Cerebellar nuclear complex (tissue), 1 donor: ENCODE measurements at places on chromosomes 7 and 10.

DNA sequence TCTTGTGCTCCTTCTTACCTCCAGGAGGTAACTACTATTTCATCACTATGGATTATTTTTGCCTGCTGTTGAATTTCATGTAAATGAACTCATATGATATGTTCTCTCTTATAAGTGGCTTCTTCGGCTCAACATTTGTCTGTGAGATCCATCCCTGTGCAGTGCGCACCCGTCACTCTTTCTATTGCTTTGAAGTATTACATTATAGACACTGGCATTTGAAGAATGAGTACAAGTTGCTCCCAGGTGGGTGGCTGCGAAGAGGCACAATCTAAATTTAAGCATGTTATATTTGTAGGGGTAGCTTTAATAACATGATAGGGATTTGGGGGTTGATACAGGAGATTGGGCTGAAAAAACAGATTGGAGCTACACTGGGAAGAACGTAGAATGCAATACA lies 809.7 kb downstream of the CCSER2 start:
- DNase-seq = no peak

DNA sequence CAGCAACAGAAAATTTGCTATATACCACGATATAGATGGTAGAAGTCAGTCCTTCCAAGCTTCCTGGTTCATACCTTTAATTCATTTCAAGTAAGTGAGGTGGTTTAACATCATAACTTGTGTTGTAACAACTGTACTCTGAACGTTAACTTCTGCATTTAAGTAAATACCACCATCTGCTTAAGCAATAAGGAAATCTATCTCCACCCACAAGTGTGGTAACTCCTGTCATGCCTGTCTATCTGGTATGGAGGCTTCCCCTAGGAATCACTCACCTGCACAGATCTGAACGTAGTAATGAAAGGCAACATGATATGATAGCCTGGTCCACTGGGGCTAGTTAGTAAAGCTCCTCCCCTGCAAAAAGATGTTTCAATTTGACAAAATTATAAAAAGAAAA lies 2.3 kb downstream of the ERLIN1 start:
- no peak for DNase-seq

GRCh38 chr10:102086196-102086595 lies 21.0 kb downstream of the HPS6 start:
- DNase-seq = no peak

DNA sequence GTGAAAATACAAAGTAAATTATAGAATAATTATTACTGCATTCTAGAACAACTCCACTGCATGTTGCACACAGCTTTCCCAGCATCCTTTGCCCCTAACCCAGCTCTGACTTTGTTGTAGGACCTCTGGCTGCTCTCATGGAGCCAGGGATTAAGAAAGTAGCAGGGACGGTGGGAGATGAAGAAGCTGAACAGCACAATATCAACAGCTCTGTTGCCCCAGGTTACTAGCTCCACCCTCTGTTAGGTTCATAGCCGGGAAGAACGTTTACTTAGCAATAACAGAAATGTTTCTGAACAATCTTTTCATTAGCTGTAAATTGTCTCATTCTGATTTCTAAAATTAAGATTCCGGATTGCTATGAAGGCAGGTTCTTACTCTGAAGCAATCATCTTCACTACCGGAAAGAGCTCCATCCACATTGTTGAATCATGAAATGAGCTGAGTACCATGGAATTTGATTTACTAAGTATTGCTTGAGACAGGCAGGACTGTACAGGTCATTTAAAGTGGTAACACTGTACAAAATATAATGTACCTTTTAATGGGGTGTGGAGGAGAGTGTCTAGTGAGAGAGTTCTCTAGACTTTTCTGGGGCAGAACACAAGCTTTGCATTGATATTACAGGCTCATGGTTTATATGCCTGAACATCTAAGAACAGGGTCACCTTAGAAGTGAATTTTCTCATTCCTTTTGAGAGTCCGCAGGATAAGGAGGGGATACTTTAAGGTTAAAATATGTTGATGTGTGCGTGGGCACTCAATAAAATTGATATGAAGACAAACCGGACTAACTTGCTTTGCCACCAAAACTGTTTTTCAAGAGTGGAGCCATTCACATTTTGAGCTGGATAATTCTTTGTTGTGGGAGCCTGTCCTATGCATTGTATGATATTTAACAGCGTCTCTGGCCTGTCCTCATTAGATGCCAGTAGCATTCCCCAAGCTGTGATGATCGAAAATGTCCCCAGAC lies 20.8 kb upstream of the RAB18 start:
- no peak for DNase-seq

DNA sequence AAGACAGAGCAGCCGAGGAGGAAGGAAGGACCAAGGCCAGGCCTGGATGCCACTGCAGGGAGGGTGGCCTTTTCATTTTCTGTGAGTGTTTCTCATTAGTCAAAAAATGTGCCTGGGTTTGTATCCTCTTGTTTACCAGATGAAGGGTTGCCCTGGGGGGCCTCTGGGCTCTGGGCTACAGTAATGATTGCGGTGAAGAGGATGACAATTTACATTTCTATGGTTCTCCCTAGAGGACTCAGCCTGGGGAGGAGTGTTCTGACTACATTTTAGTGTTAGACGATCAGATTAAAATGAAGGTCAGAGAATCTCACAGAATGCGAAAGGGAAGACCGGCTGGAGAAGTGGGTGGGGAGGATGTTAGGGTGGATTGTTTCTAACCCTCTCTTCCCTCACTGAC lies 108.0 kb upstream of the KMT2C start:
- DNase-seq = no peak

DNA sequence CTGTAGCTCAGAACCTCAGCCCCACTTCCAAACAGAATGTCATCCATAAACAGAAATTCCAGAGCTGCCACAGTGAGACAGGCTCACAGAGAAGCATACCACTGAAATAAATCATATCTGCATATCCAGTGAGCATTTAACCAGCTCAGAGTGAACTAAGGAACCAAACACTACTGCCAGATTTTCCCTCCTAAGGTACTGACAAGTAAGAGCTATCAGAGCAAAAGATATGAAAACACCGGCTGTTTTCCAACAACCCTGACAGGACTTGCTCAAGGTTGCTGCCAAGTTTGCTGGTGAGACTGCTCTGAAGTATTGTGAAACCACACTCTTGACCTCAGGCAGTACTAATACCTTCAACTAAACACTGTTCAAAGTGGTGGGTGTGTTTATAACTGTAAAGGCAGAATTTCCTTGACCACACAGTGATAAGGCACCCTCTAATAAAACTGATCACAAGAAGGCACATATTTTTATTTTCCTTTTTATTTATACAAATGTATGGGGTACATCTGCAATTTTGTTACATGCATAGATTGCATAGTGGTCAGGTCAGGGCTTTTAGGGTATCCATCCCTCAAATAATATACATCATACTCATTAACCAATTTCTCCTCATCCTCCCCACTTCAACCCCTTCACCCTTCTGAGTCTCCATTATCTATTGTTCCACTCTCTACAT lies 18.3 kb downstream of the SGMS1 start:
- DNase-seq = no peak

GRCh38 chr7:106944035-106944665 lies 79.1 kb downstream of the PIK3CG start:
- DNase-seq = no peak

GRCh38 chr10:69045441-69046300 lies 42.2 kb upstream of the SRGN start:
- DNase-seq = no peak

DNA sequence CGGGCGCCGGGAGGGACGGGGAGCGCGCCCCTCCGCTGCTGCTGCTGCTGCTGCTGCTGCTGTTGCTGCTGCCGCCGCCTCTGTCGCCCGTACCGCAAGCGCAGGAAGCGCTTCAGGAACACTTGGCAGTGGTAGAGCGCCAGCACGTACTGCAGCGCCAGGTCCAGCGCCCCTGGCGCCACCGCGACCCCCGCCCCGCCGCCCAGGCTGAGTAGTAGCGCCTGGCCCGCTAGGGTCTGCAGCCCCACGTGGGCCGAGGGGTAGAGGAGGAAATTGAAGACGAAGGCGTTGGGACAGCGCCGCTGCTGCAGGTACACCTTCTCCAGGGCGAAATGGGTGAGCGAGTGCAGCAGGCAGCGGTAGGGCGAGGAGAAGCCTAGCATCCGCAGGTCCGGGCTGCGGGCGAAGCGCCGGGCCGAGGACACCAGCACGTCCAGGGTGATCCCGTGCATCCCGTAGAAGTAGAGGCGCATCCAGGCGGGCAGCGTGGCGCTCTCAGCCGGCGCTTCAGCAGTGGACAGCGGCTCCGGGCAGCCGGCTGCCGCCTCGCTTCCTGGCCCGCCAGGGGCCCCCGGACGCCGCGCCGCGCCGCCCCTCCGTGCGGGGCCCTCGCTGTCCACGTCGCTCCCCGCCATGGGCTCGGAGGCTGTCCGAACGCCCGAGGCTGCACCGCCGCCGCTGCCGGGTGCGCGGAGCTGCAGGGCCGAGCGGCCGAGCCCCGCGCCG lies at the start of gene TMEM229A:
TMEM229A (minus strand) TSS at position 699 of the 726 bp plus-strand sequence; CDS start at position 635, 64 bp downstream.
- no peak for DNase-seq

- DNase-seq = no peak
Observed at GRCh38 chr7:4883033-4883371, 514 bp downstream of the RADIL start.

DNA sequence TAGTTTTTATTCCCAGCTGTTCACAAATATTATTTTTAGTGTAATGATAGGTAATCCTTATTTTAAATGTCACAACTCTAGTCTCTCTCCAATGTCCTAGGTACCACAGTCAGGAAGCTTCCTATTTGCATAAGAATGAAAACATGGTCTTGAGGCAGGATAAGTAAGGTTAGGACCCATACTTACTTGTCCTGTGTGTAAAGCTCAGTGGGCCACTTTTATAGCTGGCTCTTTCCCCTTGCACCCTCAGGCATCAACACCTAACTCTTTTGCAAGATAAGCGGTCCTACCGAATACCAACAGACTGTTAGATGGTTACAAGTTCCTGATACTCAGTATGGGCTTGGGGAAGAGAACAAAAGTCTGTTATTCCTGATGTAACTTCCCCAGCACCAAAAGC lies 986.9 kb downstream of the NRG3 start:
- no peak for DNase-seq

GRCh38 chr10:3136763-3137611 lies 35.6 kb downstream of the PITRM1 start:
- no peak for DNase-seq

DNA sequence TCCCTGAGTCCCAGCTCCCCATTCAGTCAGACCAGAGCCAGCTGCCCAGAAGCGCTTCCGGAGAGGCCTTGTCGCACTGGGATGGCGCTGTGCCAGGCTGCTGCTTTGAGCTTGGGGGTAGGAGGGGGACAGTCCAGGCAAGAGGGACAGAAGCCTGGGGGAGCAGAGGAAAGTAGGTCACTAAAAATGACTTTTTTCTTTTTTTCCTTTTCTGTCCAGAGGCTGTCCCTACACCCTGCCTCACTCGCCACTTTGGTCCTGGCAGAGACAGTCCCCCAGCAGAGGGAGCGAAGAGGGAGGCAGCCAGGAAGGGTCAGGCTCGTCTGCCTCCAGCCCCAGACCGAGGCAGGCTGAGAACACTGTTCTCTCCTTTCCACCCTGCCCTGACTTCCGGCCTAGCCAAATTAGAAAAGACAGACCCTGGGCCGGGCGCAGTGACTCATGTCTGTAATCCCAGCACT lies 15.8 kb upstream of the TRIM8 start:
- DNase-seq = no peak

- DNase-seq = no peak
Observed at GRCh38 chr10:98817396-98817795, 370.7 kb upstream of the HPS1 start.

DNA sequence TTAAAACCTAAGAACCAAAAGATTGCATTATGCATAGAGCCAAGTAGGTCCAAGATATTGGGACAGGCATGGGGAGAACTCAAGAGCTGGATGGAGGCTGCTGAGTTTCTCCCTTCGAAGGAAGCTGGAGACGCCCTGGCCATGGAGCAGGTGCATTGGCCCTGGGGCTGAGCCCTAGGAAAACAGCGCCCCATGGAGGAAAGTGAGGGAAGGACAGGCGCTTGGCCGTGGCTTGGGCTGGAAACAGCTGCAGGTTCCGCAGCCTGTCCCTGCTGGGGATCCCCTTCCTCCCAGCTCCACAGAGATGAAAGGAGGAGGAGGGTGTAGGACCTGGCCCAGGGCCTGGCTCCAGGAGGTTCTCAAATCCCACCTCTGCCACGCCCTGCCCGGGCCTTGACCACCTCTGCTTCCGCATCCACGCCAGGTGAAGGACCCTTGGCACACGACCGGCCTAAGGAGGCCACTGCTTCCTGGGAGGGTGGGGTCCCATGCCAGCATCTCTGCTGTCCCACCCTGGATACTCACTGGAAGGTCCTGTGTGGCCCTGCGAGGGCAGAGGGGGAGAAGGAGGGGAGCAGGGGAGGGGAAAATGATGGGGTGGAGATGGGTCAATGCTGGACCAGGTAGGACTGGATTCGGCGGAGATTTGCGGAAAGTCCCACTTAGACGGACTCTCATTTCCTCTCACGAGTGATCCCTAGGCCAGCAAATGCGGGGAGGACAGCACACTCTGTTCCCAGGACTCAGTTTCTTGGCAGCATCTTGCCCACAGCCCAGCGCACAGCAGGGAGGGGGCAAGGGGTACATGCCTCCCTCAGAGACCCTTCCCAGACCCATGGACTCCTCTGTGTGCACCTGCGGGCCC lies 258.6 kb upstream of the TCERG1L start:
- DNase-seq = no peak

DNA sequence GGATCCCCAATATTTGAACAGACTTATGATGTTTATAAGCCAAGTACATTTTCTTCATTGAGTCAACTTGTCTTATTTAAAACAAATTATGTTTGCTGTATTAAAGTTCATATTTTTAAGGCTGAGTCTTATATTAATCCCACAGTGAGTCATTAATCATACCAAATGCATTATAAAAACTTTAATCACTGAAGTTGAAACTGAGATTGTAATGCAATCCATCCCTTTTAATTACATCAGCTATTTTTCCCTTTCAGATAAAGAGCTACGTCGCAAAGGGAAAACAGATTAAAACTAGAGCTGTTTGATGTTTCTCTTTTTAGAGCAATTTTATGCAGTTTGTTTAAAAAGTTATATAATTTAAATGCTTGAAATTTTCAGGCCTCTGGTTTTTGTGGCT lies 183.0 kb downstream of the ARID5B start:
- no peak for DNase-seq
